ENCODE measurements at places on chromosomes 4 and X.

- DNase-seq = no peak
Measured at GRCh38 chr4:170388255-170388654, 298.5 kb upstream of the AADAT start.

DNA sequence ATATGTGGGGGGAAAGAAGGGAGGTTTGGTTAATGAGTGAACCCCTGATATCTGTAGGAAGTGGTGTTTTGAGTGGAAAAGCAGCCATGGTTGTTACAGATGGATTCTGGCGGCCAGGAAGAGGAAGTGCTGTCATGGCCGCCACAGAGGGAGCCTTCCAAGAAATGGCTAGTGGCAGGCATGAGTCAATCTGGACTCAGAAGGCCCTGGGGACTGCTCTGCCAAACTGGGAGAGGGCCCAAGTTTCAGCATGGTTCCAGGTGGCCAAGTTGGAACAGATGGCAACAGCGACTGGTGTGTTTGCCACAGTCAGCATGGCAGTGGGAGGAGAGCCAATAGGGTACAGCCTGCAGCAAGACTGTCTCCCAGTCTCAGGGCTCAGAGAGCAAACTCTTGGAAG, 32.5 kb downstream of the ETDB start:
- no peak for DNase-seq

- DNase-seq = no peak
Measured at GRCh38 chr4:146059151-146059550, 116.4 kb upstream of the LSM6 start.

GRCh38 chr4:172377486-172378140, 564.4 kb downstream of the GALNTL6 start:
- DNase-seq = no peak

- DNase-seq = no peak
Measured at GRCh38 chr4:39255871-39256270, 73.5 kb downstream of the WDR19 start.

GRCh38 chr4:158796370-158797140, 27.7 kb downstream of the FNIP2 start:
- no peak for DNase-seq

DNA sequence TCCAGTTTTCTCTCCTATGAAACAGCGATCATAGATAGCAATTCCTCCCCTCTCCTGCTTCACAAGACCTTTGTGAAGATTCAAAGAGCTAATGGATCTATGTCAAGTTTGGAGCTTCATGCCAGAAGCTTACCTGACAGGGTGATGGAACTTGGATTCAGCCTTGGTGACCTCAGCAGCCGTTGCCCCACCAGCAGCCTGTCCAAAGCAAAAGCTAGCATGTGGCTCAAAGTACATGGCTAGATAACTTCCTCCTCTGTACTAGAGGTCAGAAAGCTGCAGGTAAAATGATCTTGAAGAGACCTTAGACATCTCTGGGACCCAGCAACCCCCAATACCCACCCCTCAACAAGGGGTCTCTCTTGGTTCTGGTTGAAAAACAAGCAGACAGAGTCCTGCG, 1.8 kb downstream of the RIPPLY1 start:
- no peak for DNase-seq

GRCh38 chrX:30525732-30526131, 51.8 kb downstream of the TASL start:
- DNase-seq = no peak

DNA sequence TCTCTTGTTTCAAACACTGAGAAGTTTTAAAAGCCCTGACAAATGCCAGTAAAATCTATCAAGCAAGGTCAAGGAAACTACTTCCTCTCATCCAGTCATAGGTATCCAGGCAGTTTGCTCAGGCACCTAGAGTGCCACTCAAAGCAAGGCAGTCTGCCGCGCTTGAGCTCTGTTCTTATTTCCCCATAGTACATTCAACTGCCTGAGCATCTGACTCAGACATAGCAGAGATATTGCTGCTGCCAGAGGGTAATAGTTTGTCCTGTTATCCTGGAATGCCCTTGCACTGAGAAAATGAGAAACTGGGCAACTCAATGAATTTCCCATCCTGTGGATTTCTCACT, 16.1 kb upstream of the ATP8A1 start:
- no peak for DNase-seq

GRCh38 chrX:103613362-103613890, 5.7 kb downstream of the TCEAL3 start:
- DNase-seq = no peak

GRCh38 chrX:79366873-79367749, at the start of gene ITM2A:
TSS of gene ITM2A (minus strand) at chrX:79367334. CDS start at chrX:79367215, 119 bp downstream.
- DNase-seq = peak; percentile 42

- no peak for DNase-seq
Measured at GRCh38 chr4:123787512-123788080, 391.0 kb downstream of the SPRY1 start.

- DNase-seq = no peak
Measured at GRCh38 chrX:24216037-24216436, 66.5 kb downstream of the ZFX start.

DNA sequence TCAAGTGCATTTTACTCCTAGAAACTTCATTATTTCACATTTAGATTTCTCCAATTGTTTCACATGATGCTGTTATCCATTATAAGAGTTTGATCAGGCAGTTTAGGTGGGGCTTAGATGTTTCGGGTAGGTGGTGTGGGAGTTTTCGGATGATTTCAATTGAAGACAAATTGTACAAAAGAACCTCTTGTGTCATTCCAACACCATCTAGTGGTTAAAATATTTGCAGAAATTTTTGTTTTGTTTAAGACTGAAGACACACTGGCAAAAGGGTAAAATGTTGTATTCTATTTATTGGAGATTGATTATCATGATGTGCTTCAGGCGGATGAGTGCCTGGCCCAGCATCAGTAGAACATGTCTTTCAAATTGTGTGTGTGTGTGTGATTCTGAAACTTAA, 212.7 kb downstream of the SH3BGRL start:
- DNase-seq = no peak

- no peak for DNase-seq
Measured at GRCh38 chr4:1152290-1152689, 20.1 kb downstream of the SPON2 start.

GRCh38 chrX:46912098-46912602, at the start of gene JADE3:
TSS of gene JADE3 (plus strand) at chrX:46912421. CDS start at chrX:46984895, 72,474 bp downstream.
- DNase-seq = no peak

DNA sequence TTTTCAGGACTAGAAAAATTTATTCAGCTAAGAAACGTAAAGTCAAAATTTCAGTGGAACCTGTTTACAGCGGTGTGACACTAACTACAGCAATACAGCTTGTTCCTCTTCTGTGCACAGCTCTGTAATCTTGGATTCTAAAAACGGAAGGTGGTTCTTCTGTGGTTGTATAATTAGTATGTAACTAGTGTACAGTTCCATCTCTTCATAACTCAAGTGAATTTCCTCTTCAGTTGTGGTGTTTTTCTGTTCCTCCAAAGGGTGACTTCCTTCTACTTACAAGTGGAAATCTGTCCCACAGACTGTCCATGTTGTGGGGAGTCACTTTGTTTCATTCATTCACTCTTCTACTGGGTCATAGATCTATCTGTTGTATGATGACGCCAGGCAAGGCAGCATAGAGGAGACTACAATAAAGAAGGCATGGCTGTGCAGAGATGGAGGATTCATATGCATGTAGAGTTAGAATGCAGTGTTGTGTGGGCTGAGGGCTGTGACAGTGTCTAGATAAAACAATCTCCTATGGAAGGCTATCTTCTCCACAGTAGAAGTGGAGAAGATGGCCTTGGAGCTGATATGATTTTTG, 5.4 kb downstream of the DAPP1 start:
- DNase-seq = no peak

- DNase-seq = no peak
Measured at GRCh38 chr4:119794113-119794512, 165.5 kb upstream of the PDE5A start.

GRCh38 chrX:131955099-131955777, 67.9 kb upstream of the STK26 start:
- DNase-seq = no peak

- no peak for DNase-seq
Measured at GRCh38 chr4:11743976-11744375, 315.3 kb upstream of the HS3ST1 start.

DNA sequence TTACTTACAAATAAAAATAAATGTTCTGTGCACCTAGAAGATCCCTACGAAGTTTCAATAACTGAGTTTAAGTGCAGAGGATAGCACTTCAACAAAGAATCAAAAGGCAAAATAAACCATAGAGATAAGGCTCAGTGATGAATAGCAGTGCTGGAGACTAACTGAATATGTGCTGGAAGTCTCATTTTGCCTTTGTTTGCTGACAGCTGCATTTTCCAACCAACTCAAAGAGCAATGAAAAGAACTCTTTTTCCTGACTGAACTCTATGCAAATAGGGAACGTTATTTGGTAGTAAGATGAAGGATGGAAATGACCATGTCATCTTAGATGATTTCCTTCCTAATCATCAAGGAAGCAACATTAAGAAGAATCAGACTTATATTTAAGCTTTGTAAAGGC, 32.7 kb upstream of the ADH7 start:
- no peak for DNase-seq

- DNase-seq = no peak
Measured at GRCh38 chr4:186068581-186069348, at the start of gene TLR3. TSS of gene TLR3 (plus strand) at chr4:186069156. CDS start at chr4:186076620, 7,464 bp downstream.
